Glutamatergic neuron (in vitro differentiated cells): ENCODE measurements at places on chromosomes 5 and 9. TPM values are rescaled to one million over a fixed set of nuclear protein-coding genes. Genes with fewer than 3 reads are reported as not detected.

- DNase-seq, result peak; percentile 64
- no peak overlapping the region for H3K27ac ChIP-seq
- no peaks in the 10 kb centered on the region for H3K27me3 ChIP-seq
These were observed 466.1 kb downstream of the TLR4 start for GRCh38 chr9:118170032-118170955.

DNA sequence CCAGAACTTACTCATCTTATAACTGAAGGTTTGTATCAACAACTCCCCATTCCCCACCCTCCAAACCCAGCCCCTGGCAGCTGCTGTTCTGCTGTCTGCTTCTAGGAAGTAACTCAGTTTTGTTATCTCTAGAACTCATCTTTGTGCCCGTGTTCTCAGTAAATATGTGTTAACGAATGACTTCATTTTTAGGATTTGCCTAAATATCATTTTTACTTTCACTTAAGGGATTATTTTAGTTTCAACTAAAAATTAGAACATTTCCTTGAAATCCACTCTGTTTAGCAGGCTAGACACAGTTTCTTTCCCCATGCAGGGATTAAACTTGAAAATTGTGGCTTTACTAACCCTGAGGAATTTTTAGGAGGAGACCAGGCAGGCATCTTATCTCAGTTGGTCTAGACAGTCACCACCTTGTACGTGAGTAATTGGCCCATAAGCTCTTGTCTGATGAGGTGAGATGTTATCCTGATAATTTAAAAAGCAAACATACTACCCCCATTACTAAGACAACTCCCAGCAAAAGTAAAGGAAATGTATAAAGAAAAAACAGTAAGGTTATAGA is 68.2 kb upstream of the TNFAIP8 start:
- H3K4me3 ChIP-seq, result no peak overlapping the region
- no peak for DNase-seq
- H3K4me1 ChIP-seq, result peaks cover 12% of the 10 kb centered on the region
- no peak overlapping the region for H3K27ac ChIP-seq
- H3K36me3 ChIP-seq, result no peaks in the 10 kb centered on the region

Gene EIF4E1B
- not detected for total RNA-seq

- H3K27ac ChIP-seq, result no peak overlapping the region
- DNase-seq, result no peak
- no peaks in the 10 kb centered on the region for H3K27me3 ChIP-seq
- no peaks in the 10 kb centered on the region for H3K4me1 ChIP-seq
- no peaks in the 10 kb centered on the region for H3K36me3 ChIP-seq
These were observed 165.4 kb downstream of the ARSB start for GRCh38 chr5:78819707-78820106.

Gene FAM163B
- total RNA-seq, result 0.51 TPM

GRCh38 chr9:135136991-135137832 is 49.7 kb downstream of the OLFM1 start:
- H3K36me3 ChIP-seq, result peaks cover 10% of the 10 kb centered on the region
- DNase-seq, result no peak
- peaks cover 10% of the 10 kb centered on the region for H3K27me3 ChIP-seq
- H3K27ac ChIP-seq, result peak overlapping the region; percentile 93
- H3K4me3 ChIP-seq, result peak overlapping the region; percentile 63
- H3K4me1 ChIP-seq, result peaks cover 42% of the 10 kb centered on the region

GRCh38 chr5:173642191-173642816 is 25.9 kb upstream of the BOD1 start:
- H3K27me3 ChIP-seq, result peaks cover 2% of the 10 kb centered on the region
- H3K4me1 ChIP-seq, result peaks cover 41% of the 10 kb centered on the region
- DNase-seq, result no peak
- no peak overlapping the region for H3K27ac ChIP-seq
- H3K36me3 ChIP-seq, result no peaks in the 10 kb centered on the region

DNA sequence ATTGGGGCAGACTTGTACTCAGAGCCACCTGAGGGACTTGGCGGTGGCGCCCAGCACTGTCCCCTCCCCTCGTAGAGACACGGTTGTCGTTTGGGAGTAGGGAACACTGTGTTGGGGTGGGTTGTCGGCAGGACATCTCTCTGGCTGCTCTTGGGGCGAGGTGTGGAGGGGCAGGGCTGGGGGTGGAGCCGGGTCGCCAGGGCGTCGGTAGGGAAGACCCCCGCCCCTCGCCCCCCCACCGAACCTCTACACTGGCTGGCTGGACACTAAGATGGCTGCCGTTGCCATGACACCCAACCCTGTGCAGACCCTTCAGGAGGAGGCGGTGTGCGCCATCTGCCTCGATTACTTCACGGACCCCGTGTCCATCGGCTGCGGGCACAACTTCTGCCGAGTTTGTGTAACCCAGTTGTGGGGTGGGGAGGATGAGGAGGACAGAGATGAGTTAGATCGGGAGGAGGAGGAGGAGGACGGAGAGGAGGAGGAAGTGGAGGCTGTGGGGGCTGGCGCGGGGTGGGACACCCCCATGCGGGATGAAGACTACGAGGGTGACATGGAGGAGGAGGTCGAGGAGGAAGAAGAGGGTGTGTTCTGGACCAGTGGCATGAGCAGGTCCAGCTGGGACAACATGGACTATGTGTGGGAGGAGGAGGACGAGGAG is 778 bp downstream of the TRIM41 start:
- DNase-seq, result peak; percentile 88
- peaks cover 5% of the 10 kb centered on the region for H3K4me1 ChIP-seq
- peaks cover 6% of the 10 kb centered on the region for H3K36me3 ChIP-seq
- H3K4me3 ChIP-seq, result peak overlapping the region; percentile 99
- H3K27me3 ChIP-seq, result peaks cover 35% of the 10 kb centered on the region

Gene CCL28
- total RNA-seq, result 1.1 TPM
